M059J (cell line): ENCODE measurements at places on chromosomes 3 and 15. TPM values are rescaled to one million over a fixed set of nuclear protein-coding genes. Genes with fewer than 3 reads are reported as not detected.

DNA sequence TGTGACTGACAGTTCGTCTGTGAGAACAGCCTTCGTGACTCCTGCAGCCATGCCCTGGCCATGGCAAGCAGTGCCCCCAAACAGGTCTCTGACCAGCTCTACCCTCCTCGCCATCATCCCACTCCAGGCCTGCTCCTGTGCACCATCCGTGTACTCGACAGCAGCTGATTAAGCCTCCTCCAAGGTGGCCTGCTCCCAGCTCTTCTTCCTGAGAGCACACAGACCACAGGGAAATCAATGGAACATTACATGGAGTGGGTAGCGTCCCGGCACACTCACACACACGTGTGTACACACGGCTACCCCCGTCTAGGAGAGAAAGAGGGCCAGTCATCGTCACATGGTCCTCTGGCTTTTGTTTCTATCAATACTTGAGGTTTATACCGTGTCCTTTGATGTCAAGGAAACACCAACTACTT, 21.1 kb downstream of the ANXA2 start:
- no peak for DNase-seq

- no peak for DNase-seq
Observed at GRCh38 chr15:89043031-89044002, 44.9 kb upstream of the ABHD2 start.

- DNase-seq: no peak
Observed at GRCh38 chr15:80982205-80982604, 7.4 kb downstream of the MESD start.

DNA sequence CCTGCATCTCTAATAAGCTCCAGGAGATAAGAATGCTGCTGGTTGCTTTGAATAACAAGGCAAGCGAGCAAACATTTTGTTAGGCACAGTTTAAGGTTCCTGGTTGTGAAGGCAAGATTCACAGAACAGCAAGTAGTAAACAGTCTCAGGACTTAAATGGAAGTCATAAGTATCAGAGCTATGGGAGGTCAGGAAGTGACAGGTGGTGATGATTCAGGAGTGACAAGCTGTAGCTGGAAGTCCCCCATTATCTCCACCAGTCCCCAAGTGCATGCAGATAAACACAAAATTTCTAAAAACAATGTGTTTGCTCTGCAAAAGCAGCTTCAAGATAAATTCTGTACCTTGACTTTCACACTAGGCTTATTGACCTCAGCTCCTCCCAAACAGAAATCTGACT, 3.3 kb downstream of the FETUB start:
- DNase-seq: no peak

SNX33 gene
- 8.2 and 10.6 TPM in 2 replicates for total RNA-seq

GRCh38 chr3:184334470-184335158, 2.8 kb upstream of the FAM131A start:
- peak; percentile 95 for DNase-seq

CD80 gene
- total RNA-seq: not detected in 2 replicates
